Posterior vena cava (tissue), 2 donors: ENCODE measurements at places on chromosomes 1 and 21. TPM values are rescaled to one million over a fixed set of nuclear protein-coding genes. Genes with fewer than 3 reads are reported as not detected.
A peak's percentile ranks its signal among the peaks of the same experiment; 100 is the strongest.

DNA sequence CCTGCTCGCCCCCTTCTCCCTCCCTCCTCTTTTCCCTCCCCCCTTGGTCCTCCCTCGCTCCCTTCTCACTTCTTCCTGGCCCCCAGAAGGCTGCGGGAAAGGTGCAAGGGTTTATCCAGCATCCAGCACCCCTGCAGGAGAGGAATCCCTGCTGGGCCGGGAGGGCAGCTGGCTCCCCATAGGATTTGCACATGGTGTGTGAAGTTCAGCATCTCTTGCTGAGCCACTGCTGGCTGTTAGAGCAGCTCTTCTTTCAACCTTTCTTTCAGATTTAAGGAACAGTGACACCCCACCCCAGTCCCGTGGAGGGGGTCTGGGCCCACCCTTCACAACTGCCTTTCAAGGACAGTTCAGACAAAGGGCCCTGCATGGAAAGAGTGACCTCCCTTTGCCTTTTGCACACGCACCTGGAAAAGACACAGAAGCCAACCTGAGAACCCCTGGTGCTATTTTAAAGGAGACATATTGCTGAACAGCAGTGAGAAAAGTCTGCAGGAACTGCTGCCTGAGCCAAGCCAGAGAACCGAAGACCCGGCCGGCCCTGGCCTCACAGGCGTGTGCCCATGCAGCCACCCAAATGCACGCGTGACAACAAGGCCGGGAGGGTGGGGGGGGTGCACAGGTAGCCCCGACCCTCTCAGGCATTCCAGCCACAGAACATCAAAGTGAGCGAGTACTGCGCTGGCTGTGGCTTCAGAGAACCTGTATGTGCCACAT is 66.6 kb downstream of the SLC37A1 start:
- peak; percentile 35 for DNase-seq

GRCh38 chr1:3312898-3313575 is 141.4 kb upstream of the ARHGEF16 start:
- DNase-seq, result peak; percentile 99

DNA sequence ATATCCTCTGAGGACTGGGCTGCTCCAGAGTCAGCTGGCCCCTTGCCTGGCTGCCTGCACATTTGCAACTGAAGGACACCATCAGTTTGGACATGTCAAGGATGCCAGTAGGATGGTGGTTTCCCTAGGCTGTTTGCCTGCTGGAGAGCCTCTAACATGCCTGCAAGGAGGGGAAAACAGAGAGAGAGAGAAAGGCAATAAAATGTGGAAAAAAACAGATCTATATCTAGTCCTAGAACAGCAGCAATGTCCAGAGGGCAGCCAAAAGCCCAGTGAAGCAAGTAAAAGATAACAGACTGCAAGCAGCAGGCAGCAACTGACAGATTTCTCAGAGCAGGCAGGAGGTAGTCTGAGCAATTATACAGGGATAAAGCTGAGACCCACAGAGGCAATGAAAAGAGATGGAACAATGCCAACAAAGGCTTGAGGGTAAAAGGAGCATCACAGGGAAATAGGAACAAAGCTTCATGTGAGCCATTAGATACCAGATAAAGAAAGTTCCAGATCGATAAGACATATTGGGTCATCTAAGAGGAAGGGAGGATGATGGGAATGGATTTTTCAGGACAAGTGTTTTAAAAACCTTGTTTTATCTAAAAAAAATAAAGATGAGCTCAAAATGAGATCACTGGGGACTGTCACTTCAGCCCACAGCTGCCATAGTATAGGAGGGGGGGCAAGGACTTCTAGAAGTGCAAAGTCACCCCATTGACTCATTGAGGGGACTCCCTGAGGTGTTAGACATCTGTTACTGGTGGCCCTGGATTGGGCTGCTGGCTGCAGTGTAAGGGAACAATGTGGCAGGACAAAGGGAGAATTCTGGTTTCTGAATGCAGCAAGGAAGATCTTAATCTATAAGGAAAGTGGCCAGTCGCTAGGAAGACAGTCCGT is 38.6 kb upstream of the GADD45A start:
- no peak for DNase-seq

OR6N1 gene
- not detected for total RNA-seq

DNA sequence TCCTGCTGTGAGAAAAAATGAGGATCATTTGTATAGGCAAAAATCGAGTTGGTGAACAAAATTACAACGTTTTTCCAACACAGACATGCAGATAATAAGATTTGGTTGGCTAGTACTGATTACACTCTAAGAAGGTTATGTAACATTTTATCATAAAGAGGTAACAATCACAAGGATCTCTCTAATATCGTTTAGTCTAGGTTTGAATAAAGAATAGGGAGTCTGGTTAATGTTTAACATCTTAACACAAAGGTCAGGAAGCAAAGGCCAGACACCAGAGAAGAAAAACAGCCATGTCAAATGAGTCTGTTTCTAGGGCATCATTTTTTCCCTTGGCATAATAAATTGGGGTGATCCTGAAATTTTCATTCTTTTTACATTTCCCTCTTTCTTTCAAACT is 207.4 kb upstream of the CHRM3 start:
- DNase-seq, result no peak

DNA sequence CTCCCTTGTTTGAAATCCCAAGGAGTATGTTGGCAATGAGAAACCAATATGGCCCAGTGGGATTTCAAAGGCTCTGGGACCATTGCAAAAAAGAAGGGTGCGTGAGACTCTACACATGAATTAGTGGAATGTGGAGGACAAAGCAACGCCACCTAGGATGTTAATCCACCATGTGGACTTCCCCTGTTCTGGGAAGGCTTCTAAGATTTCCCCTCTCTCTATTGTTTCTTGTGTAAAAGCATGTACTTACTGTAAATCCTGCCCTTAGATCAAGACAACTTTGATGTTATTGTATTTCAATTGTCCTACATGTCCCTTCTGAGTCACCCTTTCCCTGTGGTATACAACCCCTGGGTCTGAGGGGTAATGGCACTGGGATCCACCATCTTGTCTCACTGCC is 4.7 kb upstream of the ACADM start:
- no peak for DNase-seq

- no peak for DNase-seq
These were observed 11.0 kb upstream of the VCAM1 start for GRCh38 chr1:100708476-100709062.

SLAMF9 gene
- total RNA-seq, result not detected

SPATC1L gene
- 10.9 TPM for total RNA-seq

HRNR gene
- 0.05 TPM for total RNA-seq
